ENCODE measurements at places on chromosomes 4 and X.

- no peak for DNase-seq
Observed at GRCh38 chr4:30716158-30716557, 4.0 kb upstream of the PCDH7 start.

DNA sequence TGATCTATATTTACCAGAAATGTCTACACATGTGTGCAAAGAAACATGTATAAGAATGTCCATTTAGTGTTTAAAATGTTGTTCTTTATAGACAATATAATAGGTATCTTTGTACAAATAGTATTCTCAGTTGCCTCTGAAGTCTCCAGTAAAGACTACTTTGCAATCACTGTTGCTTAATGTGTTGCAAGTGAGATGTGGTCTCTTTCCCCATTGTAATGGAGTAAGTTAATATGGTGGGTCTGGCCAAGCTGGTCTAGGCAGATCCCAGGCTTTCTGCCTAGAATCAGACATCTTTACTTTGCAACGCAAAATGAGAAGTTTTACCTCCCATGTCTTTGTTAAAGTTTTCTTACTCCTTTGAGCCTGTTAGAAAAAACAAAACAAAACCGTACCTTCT is 144.8 kb downstream of the GABRA3 start:
- DNase-seq: no peak

GRCh38 chr4:105186701-105187161 is 40.1 kb downstream of the TET2 start:
- DNase-seq: no peak

GRCh38 chrX:105564501-105564900 is 257.8 kb upstream of the NRK start:
- peak; percentile 50 for DNase-seq

GRCh38 chrX:78886550-78886949 is 58.6 kb upstream of the P2RY10 start:
- DNase-seq: no peak

- DNase-seq: no peak
Observed at GRCh38 chrX:97616883-97617530, 733.3 kb downstream of the RPA4 start.

DNA sequence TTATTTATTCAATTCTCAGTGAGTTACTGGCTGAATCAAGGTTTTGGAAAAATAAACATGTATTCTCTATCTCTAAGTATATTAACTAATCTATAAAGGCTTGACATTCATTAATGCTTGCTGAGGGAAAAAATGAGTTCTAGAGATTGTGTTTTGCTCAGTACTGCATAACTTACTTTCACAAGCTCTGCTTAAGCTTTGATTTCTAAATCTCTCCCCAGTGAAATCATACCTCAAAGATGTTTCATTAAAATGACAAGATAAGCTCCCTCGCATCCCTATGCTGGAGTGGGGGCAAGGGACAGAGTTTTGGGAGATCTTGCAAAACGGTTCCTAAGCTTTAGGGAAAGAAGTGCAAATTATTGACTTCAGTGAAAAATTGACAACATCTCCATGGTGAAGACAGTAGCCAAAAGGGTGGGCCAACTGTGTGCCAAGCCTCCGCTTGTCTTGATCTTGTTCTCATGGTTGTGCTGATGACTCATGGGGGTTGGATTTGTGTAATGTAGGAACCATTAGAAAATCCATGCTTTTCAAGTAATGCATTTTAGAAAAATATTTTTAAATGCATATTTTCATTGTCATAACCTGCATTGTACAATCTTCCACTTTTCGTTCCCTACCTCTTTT is 521.4 kb downstream of the RPA4 start:
- no peak for DNase-seq
